ENCODE measurements at places on chromosomes 2 and 18. TPM values are rescaled to one million over a fixed set of nuclear protein-coding genes. Genes with fewer than 3 reads are reported as not detected.

GRCh38 chr2:239866350-239866749 is 158.8 kb downstream of the NDUFA10 start:
- DNase-seq, result no peak

DNA sequence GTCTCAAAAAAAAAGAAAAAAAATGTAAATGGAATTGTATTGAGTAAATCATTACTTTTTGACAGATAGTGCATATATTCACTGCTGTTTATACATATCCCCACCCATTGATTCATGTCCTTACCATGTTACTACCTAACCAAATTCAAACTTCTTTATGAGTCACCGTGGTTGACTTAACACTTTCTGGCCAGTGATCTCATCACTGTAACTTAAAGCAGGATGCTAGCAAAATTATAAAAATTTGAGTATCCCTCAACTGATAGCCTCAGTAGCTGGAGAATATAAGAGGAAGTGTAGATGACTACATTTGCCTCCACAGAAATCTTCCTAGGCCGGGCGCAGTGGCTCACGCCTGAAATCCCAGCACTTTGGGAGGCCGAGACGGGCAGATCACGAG is 13.4 kb downstream of the CNOT9 start:
- no peak for DNase-seq

FEV gene
- not detected for total RNA-seq

SLC9A4 gene
- total RNA-seq, result not detected

DNA sequence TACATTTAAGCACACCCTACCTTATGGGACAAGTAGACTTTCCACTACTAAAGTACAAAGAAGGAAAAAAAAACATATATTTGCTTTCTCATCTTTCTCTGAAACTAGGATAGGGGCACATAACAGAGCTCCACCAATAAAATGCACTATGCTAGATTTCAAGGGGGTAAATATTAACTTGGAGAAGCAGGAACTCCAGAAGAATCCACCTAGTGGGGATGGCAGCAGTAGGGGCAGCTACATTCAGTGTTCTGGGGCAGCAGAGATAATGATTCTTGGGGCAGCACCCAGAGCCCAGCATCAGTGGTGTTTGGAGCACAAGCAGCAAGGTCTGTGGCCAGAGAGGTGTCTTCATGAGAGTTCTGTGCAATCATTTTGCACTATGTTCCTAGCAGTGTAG is 64.7 kb downstream of the DTNB start:
- DNase-seq, result no peak

DNA sequence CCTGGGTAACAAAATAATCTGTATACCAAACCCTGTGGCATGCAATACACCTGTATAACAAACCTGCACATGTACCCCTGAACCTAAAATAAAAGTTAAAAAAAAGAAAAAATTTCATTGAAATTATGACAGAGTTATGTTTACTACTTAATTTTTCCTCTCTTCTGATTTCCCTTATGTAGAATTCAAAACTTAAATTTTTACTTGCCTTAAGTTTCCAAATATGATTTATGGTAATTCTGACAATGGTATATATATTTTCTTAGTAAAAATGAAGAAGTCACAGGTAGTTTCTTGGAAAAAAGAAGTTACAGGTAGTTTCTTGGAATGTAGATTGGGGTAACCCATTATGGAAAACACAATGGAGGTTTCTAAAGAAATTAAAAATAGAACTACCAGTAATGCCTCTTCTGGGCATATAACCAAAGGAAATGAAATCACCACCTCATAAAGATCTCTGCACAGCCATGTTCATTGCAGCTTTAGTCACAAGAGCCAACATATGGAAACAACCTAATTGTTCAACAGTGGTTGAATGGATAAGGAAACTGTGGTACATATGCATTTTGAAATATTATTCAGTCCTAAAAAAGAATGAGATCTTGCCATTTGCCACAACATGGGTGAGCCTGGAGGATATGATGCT is 164.9 kb downstream of the BABAM2 start:
- no peak for DNase-seq

CIB4 gene
- not detected for total RNA-seq

DSC2 gene
- total RNA-seq, result 4.2 TPM

DNA sequence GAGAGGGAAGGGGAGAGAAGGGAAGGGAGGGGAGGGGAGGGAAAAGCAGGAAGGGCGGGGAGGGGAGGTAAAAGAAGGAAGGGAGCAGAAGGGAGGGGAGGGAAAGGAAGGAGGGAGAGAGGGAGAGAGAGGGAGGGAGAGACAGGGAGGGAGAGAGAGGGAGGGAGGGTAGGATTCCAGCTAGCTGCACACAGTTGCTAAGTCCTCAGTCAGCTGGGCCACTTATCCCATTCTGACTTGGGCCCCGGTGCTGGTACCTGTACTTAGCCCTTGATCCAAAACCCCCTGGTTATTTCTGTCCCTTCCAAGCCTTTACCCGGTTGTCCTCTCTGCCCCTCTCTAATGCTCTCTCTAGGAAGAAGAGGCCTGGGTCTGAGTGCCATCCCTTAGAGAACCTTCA is 211.4 kb downstream of the TTC32 start:
- DNase-seq, result no peak

GPR155 gene
- 9.7 TPM for total RNA-seq

Data from posterior vena cava (tissue), 2 donors.